ENCODE measurements at places on chromosomes 4 and X. TPM values are rescaled to one million over a fixed set of nuclear protein-coding genes. Genes with fewer than 3 reads are reported as not detected.
A peak's percentile ranks its signal among the peaks of the same experiment; 100 is the strongest.

- no peak for DNase-seq
Measured at GRCh38 chrX:152149648-152150047, 11.3 kb upstream of the MAGEA10 start.

DNA sequence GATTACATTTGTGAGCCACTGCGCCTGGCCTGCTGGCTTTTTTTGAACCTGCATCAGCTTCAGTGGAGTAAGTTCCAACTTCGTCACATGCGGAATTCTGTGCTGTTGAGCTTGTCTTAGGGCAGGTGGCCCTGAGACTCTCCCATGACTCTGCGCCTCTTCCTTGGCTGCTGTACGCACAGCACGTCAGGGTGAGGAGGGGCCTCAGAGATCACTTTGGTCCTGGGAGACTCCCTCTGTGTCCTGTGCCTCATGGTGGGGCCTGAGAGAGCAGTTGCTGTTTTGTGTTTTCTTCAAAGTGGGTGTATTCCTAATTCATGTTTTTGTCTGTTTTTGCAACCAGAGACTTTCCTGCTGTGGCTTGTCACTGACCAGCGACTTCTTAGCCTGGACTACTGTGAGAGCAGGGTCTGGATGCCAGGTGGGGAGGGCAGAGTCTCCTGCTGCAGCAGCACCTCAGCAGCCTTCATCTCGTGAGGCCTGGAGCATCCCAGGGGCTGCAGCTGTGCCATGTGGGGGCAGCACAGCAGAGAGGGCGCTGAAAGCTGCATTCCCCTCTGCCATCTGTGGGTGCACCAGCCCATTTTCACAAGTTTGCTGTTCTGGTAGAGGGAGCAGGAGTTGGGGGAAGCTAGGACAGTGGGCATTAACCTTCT, 107.8 kb downstream of the TNIP2 start:
- no peak for DNase-seq

DNA sequence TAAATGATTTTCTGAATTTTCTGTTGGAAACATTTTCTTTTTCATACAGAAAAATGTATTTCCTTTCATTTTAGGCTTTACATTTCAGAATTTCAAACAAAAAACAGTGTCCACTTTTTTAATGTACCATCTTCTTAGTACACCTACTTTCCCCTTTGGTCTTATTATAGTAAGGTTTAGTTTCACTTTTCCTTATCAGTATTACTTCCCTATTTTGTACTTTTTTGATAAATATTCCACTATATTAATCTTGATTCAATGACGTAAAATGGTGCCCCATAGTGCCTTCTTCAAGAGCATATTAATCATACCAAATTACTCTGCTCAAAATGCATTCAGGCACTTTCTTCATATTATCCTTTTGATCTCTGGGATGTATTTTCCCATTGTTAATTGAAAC, 52.5 kb downstream of the BANK1 start:
- DNase-seq = no peak

DNA sequence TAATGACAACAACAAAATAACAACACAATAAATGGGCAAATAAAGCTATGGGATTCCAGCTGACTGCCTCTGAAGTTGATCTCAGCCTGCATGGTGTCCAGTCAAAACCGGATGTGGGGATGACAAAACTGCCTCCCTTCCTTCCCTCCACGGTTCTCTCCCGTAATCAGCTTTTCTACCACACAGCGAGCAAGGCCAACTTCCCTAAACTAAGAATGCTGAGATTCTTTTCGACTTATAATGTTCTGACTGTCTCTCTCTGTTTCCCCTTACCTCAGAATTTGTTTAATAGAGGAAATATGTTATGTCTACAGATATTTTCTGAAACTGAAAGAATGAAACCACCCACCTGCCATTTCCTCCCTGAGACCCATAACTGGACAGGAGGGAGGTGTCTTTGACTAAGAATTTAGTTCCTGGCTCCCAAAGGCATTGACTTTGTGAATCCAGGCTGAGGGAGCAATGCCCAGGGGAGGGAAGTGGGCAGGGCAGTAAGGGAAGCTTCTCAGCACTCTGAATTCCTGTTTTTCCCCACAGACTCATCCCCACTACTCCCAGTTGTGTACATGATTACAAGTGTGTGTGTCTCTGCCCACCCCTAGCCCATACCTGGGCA, 1.0 kb upstream of the TLR1 start:
- no peak for DNase-seq

- peak; percentile 67 for DNase-seq
Measured at GRCh38 chr4:42519803-42520417, 122.6 kb downstream of the SHISA3 start.

DNA sequence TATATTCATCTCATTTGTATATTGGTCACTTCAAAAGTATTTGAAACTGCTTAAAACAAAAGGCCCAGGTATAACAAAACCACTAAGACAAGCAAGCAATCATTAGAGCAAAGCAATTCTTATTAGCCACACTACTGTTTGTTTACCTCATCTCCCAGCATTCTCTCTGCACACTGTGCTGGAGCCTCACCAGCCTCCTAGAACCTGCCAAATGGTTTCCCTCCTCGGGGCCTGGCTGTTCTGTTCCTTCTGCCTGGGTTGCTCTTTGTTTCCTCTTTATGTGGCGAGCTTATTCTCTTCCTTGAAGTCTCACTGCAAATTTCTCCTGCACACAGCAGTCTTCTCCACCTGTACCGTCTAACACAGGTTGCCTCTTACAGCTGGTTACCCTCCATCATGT, 67.5 kb upstream of the MND1 start:
- no peak for DNase-seq

- DNase-seq = no peak
Measured at GRCh38 chrX:11336201-11336600, 43.0 kb downstream of the AMELX start.

DNA sequence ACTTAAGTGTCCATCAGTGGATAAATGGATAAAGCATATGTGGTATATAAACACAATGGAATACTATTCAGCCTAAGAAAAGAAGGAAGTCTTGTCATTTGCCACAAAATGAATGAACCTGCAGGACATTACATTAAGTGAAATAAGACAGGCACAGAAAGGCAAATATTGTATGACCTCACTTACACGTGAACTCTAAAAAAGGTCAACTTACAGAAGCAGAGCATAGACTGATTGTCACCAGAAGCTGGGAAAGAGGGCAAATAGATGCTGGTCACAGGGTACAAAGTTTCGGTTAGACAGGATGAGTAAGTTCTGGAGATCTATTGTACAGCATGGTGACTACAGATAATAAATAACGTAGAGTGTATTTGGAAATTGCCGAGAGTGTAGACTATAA, 247.7 kb downstream of the RAB28 start:
- no peak for DNase-seq

GRCh38 chrX:71227370-71228062, 4.5 kb downstream of the GJB1 start:
- DNase-seq = no peak

DNA sequence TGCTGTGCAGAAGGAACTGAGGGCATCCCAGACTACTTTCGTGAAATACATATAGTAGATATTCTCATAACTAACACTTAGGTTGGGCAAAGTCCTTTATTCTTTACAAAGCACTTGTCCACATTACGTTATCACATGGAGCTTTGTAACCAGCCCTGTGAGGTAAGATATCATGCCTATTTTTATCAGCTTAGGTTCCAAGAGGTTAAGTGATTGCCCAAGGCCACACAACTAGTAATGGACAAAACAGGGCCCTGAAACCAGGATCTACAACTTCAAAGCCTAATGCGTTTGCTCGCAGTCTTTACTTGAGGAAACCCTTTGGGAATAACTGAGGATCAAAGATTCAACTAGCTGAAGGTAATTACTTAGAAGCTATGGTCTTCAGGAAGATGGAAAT, 261.5 kb downstream of the GPC3 start:
- DNase-seq = no peak

GRCh38 chrX:45745479-45745878, 544.8 kb upstream of the DIPK2B start:
- DNase-seq = no peak

DNA sequence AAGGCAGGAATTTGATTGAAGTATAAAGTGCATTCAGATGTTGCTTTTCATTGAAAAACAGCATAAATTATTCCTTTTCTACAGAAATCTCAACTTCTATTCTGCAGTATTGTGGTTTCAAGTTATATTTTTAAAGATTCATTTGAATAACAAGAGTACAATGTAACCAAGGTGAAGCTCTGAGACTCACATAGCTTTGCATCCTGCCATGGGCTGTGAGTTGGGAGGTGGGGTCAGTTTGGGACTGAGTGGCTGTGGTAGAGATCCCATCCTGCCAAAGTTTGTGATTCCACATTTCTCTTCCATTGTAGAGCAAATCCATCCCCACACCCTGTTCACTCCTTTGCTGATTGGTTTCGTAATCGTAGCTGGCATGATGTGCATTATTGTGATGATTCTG, 69.2 kb downstream of the KIT start:
- DNase-seq = no peak

The MAGEE2 gene
- not detected for total RNA-seq

The IGSF1 gene
- not detected for total RNA-seq

The FHDC1 gene
- total RNA-seq = 0.26 TPM

The GK gene
- total RNA-seq = 44.4 TPM

The RBM46 gene
- total RNA-seq = not detected

The GPR50 gene
- not detected for total RNA-seq
